Urinary bladder (tissue), 4 donors: ENCODE measurements at places on chromosomes 5 and 9. TPM values are rescaled to one million over a fixed set of nuclear protein-coding genes. Genes with fewer than 3 reads are reported as not detected.

Gene PPP3R2
- 0.21 TPM for total RNA-seq

Gene ADGRD2
- total RNA-seq, result not detected

Gene SPIN1
- total RNA-seq, result 167 TPM

Gene DNAH5
- total RNA-seq, result 0.48 TPM

Gene SPATA31A3
- not detected for total RNA-seq

Gene OR2K2
- not detected for total RNA-seq

Gene CORO2A
- 4.1 TPM for total RNA-seq

Gene SVEP1
- 80.5 TPM for total RNA-seq

Gene RNF208
- not detected for total RNA-seq

Gene ENTREP1
- total RNA-seq, result 11.6 TPM

Gene TNC
- total RNA-seq, result 155 TPM

Gene PTPN3
- 4.2 TPM for total RNA-seq

Gene PCDHB8
- total RNA-seq, result 1.6 TPM

Gene TIFAB
- 0.37 TPM for total RNA-seq

Gene TGFBI
- total RNA-seq, result 394 TPM

Gene KIF20A
- 25.4 TPM for total RNA-seq

Gene BTNL8
- not detected for total RNA-seq

Gene SLC36A3
- not detected for total RNA-seq

Gene C9orf50
- total RNA-seq, result not detected

Gene ADAMTSL1
- 42.3 TPM for total RNA-seq

Gene HSD17B3
- total RNA-seq, result not detected

Gene NR6A1
- 1.4 TPM for total RNA-seq

Gene OBP2B
- total RNA-seq, result not detected

Gene DBH
- 0.79 TPM for total RNA-seq

Gene AQP7
- 1.9 TPM for total RNA-seq

Gene NKD2
- total RNA-seq, result 1.3 TPM

Gene NSMF
- 8.6 TPM for total RNA-seq

Gene ZCCHC10
- 24.1 TPM for total RNA-seq

Gene SIGMAR1
- 18.2 TPM for total RNA-seq

Gene CDH18
- total RNA-seq, result 3.2 TPM

Gene CSF2
- total RNA-seq, result not detected

Gene CNTFR
- 5.6 TPM for total RNA-seq

Gene LVRN
- total RNA-seq, result 2.8 TPM

Gene LRRC26
- not detected for total RNA-seq

Gene RALGDS
- total RNA-seq, result 32.0 TPM

Gene EDIL3
- 45.5 TPM for total RNA-seq

Gene SLC12A2
- 63.9 TPM for total RNA-seq

Gene SLCO4C1
- 1.4 TPM for total RNA-seq

Gene GAPVD1
- 77.6 TPM for total RNA-seq

Gene BASP1
- 41.0 TPM for total RNA-seq
